ENCODE measurements at places on chromosomes 1 and 21.

DNA sequence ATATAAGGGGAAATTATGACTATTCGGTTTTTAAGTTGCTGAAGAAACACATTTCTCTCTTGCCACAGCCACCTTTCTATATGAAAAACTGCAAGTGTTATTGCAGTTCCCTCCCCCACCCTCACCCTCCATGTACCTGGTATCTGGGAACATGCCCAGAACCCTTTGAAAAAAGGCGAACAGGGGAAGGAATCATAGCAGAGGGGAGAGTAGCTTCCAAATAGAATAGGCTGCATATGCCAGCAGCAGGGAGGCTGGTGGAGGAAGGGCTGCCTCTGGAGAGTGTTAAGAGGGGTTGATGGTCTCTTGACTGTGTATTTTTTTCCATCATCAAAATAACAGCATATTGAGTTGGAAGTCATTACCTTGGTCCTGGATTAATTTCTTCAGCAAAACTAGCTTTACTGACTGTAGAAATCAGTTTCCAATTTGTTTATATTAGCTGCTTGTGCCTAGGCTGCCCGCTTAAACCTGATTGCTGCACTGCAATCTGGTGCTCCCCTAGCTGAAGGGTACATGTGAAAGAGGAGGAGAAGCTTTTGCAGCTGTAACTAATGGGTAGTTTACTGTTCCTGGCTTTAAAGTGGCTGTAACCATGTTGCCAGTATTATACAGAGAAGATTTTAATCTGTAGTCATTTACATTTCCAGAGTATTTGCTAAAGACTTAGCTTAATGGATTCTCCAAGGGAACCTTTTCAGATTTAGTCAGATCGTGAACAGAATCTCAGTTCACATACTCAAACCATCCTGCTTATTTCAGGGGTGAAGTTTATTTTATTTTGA, 22.7 kb downstream of the AHCYL1 start:
- no peak for DNase-seq

DNA sequence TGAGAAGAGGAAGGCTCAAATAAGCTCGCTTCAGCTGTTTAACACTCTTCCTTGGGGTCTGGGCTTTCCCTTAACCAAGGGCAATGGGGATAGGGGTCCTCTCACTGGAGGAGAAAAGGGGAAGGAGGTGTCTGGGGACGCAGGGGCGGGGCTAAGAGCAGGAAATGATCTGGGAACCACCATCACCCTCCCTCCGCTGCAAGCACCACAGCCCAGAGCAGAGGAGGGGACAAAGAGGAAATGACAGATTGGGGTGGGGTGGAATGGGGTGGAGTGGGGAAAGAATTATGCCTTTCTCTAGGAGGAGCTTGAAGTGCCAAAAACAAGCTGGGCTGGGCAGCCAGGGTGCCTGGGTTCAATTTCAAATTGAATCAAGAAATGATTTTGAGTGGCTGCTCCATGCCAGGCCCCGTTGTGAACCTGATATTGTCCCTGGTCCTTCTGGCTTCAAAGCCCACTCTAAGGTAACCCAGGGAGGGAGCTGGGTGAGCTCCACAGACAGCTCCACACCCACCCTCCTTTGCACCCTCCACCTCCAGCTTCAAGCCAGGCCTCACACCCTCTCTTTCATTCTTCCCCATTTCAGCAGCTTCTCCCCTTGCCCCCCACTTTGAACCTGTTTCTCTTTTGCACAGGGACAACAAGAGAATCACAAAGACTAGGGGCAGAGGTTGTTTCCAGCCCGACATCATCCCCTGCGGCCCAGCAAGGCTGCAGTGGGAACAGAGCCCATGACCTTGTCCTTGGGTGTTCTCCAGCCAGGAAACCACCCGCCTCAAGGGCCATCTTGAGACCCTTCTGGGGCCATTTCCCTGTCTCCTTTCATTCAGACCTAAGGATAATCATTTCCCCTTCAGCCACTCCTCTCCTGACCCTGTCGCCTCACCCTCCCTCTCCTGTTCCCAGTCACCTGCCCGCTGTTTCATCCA, 1.1 kb downstream of the ARHGAP30 start:
- DNase-seq, result no peak

DNA sequence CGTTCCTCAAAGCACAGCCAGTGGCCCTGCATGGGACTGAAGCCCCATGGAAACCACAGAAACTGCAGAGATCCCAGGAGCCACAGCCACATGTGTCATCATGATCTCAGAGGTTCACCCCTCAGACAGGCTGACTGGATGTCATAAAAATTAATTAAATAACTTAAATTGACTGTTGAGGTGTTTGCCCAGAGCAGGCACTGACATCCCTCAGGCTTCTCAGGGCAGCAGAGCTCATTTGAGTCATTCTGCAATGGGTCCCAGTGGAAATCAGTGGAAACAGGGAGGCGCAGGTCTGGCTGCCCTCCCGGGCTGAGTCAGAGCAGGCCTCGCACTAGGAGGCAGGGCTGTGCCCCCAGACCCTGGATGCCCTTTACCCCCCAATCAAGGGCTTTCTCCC, 135.1 kb downstream of the CDC7 start:
- DNase-seq, result no peak

GRCh38 chr1:34792868-34793727, at the start of gene GJA4:
Gene GJA4 (plus strand): TSS chr1:34792999. CDS start chr1:34794214, 1,215 bp downstream.
- no peak for DNase-seq

DNA sequence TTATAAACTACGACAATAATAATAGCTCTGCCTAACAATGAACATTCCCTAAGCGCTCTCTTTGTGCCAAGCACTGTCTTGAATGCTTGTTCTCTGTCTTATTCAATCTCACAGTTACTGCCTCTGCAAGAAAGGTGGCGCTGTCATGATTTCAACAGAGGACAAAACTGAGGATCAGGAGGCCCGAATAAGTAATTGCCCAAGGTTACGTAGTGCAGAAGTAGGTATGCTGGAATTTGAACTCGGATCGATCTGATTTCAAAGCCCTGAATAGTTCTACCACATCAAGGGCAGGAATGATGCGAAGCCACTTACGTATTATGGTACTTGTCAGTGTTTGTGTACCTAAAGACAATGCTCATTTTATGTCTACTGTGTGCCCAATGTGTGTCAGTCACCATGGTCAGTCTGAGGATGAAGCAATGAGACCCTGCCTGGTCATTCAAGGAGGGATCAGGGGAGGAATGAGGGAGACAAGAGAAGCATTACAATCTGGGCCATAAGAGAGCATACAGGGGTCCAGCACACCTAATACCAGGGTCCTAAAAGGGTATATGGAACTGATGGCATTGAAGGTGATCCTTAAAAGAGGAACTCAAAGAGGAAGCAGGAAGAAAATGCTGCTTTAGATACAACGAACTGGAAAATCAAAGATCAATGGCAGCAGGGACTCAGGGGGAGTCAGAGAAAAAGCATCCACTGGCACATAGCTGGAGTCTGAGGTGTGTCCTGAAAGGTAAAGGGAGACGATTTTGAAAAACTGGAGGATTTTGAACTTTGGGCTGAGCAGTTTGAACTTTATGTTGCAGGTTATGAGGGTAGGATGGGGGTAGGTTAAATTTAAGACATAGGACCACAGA, 389.2 kb downstream of the PLPP3 start:
- DNase-seq, result no peak

- no peak for DNase-seq
These were observed 18.0 kb upstream of the LCE2D start for GRCh38 chr1:152645146-152645545.

- no peak for DNase-seq
These were observed 32.4 kb downstream of the AHDC1 start for GRCh38 chr1:27571439-27572018.

- no peak for DNase-seq
These were observed 12.9 kb downstream of the KIAA1614 start for GRCh38 chr1:180925471-180926051.

DNA sequence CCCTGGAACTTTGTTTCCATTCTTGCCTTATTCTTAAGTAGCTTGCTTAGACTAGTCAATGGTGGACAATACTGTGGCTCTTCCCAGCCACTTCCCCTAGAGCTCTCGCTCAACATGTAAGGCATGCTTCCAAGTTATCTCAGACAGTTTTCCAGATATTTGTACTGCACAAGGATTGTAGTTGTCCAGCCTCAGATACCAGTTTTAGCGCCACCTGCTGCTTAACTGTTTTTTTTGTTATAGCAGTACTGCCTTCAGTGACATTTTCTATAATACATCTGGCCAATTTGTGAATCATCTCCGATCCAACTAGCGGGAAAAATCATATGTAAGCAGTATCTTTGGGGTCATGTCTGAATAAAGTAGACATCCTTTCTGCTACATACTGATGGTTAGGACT, 346.7 kb upstream of the ADGRL4 start:
- DNase-seq, result no peak
